Activated CD4-positive, CD25-positive, alpha-beta regulatory T cell treated with anti-CD3 and anti-CD28 coated beads, Interleukin-2, amount 50 U/mL, for 72 hours (primary cell): ENCODE measurements at places on chromosomes 1 and 21.

DNA sequence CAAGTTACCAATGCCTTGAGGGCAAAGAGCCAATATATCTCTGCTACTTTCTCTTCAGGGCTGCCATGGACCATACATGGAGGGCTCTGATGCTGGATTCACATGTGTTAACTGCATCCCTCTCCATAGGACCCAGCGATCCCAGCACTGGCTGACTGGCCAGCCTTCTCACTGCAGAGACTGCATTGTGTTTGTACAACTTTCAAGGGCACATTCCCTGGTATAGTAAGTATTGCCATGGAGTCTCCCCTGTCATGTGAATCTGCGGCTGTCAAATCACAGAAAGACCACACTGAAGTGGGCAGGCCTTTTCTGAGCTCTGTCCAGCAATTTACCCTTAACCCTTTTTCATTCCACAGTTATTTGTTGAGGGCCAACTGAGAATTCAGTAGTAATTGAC lies 449.8 kb downstream of the OMA1 start:
- no peak for DNase-seq

GRCh38 chr1:71593523-71593922 lies 512.7 kb upstream of the ZRANB2 start:
- no peak for DNase-seq

- DNase-seq = no peak
Measured at GRCh38 chr1:55288245-55288644, 73.1 kb upstream of the USP24 start.

GRCh38 chr21:28177124-28177523 lies 815.6 kb downstream of the LTN1 start:
- no peak for DNase-seq

DNA sequence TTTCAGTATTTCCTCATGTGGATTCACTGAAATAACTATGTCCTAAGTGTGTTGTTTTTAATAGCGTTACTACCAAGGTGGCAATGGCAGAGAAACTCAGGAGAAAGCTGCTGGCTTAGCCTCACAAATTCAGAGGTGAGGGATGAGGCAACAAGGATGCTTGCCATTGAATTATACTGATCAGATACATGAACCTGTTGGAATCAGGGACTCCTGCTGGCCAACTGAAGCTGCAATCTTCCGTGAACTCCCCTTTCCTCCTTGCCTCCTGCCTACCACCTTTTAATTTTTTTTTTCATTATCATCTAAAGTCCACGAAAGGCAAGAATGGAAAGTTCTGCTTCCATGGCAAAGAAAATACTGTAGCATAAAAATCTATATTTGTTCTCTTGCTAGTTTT lies 254.7 kb downstream of the NFIA start:
- no peak for DNase-seq

DNA sequence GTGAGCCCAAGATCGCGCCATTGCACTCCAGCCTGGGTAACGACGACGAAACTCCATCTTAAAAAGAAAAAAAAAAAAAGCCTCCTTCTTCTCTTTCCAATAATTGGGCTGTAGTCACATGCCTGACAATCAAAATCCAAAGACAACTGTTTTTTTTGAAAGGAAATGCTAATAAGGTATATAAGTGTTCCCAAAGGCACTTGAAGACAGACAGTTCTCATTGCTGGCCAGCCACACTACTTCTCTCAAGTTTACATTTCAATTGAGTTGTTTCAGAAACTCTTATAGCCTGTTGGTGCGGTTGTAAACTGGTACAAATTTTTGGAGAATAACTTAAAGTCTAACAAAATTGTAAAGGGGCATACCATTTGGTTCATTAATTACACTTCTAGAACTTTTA lies 23.3 kb downstream of the GATAD2B start:
- DNase-seq = no peak

DNA sequence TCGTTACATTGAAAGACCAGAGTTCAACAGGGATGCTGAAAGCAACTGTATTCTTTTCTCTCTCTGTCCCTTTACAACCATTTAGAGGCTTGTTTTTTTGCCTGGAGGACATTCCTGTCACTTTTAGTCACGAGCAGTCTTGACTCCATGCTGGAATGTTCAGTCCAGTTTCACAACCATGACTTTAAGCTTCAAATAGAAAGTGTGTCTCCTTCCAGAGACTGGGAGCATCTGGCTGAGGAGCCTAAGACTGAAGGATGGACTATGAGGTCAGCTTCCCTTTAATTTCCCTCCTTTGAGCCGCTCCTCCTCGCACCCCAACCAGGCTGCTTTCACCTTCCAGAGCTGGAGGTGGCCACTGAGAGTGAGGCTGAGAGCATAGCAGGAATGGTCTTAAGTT lies 10.5 kb upstream of the RYR2 start:
- DNase-seq = no peak

- no peak for DNase-seq
Measured at GRCh38 chr21:43301409-43302061, 125.4 kb downstream of the SIK1 start.

GRCh38 chr1:193320270-193320669 lies 133.9 kb upstream of the B3GALT2 start:
- no peak for DNase-seq

DNA sequence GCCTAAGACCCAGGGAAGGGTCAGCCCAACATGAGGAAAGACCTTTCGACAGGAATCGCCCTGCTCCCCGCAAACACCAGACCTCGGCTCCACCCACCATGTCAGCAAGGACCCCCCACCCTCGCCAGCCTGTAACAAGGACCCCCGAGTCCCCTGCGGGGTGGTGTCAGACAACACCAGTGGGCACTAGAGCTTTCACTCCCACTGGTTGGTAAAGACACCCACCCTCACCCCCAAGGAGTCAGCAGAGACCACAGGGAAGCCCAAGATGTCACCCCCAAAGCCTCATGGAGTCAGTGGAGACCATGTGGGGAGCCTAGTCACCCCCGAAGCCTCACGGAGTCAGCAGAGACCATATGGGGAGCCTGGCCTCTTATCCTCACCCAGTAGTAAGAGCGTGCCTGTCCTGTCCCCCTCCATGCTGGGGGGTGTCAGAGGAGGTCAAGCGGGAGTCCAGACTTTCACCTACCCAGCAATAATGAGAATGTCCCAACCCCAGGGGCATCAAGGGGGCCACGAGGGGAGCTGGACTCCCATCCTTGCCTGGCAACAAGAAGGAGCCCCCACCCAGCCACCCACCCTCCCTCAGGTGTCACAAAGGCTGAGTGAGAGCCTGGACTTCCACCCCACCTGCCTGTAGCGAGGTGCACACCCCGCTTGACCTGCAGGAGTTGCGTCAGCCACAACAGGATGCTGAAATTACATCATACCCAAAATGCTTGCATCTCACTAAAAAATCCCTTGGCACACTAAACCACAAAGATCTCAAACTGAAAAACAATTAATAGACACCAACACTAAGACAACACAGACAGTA lies 24.8 kb downstream of the SLC19A1 start:
- no peak for DNase-seq

GRCh38 chr1:33255347-33256220 lies 708 bp upstream of the ZNF362 start:
- peak; percentile 51 for DNase-seq

- peak; percentile 80 for DNase-seq
Measured at GRCh38 chr1:228457396-228458176, 29.6 kb upstream of the RNF187 start.

GRCh38 chr21:45105906-45106485 lies 31.6 kb downstream of the ADARB1 start:
- DNase-seq = no peak

DNA sequence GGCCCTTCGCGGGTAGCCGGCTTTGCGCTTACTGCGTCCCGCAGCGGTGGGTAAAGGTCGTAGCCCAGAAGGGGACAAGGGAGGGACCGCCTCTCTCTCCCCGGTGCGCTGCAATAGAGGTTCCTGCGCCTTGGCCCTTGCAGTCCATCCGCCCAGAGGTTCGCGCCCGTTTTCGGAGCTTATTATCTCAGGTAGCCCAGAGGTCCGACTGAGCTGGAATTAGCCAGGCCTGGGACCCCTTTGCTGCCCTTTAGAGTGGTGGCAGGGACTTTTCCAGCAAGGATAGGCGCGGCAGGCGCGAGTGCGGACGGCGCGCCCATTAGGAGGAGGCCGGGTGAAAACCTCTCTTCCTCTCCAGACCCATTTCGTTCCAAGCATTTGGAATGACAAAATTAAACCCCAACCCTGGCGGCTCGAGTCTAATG lies 5.0 kb downstream of the LHX4 start:
- no peak for DNase-seq

- no peak for DNase-seq
Measured at GRCh38 chr21:44392916-44393315, 39.5 kb downstream of the TRPM2 start.

DNA sequence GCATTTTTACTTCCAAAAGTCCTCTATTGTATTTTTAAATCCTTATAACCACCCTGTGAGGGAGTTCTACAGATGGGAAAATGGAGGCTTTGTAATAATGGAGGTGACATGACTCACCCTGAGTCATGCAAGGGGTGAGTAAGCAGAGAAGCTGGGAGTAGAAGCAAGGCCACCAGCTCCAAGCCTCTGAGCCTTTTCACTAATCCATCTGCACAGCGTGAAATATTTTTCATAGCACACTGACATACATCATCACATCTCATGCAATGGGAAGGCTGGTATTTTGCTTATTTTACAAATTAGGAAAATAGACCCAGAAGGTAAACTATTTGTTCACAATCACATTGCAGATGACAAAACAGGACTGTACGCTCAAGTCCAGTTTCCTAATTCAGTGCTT lies 96.9 kb downstream of the KCNH1 start:
- DNase-seq = no peak
